ENCODE measurements at places on chromosomes 4 and X. TPM values are rescaled to one million over a fixed set of nuclear protein-coding genes. Genes with fewer than 3 reads are reported as not detected.

- H3K27me3 ChIP-seq, result no peaks in the 10 kb centered on the region
- H3K4me1 ChIP-seq, result no peaks in the 10 kb centered on the region
- H3K4me3 ChIP-seq, result no peak overlapping the region
- no peak overlapping the region for H3K27ac ChIP-seq
- peak; percentile 55 for DNase-seq
Observed at GRCh38 chr4:21134994-21135393, 434.7 kb downstream of the PACRGL start.

DNA sequence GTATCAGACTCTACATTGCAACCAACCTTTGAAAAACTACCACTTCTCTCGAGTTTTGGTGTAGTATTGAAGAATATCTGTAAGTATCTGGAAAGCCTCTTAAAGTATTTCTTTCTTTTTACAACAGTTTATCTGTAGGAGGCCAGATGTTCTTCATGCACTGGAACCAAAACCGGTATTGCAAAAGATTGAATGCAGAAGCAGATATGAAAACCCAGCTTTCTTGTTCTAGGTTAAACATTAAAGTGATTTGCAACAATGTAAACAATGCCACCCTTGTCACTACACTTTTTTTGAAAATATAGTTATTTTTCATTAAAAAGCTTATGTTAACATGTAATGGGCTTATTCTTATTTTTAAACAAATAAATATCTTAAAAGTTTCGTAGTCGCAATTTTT, 27.2 kb downstream of the PLS3 start:
- H3K4me1 ChIP-seq, result peaks cover 17% of the 10 kb centered on the region
- no peak overlapping the region for H3K27ac ChIP-seq
- no peak for DNase-seq
- H3K36me3 ChIP-seq, result peaks cover 6% of the 10 kb centered on the region
- no peaks in the 10 kb centered on the region for H3K27me3 ChIP-seq

DNA sequence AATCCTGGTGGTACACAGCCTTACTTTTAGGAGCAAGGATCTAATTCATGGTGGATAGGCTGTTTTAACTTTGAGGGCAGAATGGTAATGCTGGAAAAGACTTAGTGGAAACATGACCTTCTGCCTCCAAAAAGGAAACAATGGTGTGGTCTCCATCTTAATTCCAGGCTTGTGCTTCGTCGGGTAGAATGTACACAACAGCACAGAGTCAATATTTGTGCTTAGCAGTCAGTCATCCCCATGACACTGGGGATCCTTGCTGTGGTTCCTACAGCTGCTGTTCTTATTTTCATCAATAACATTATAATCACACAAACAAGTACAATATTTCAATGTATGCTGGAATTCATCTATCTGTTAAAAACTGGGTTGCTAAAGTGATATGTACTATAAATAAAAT, 104.4 kb downstream of the HHIP start:
- DNase-seq, result no peak
- H3K27me3 ChIP-seq, result no peaks in the 10 kb centered on the region
- peaks cover 8% of the 10 kb centered on the region for H3K4me1 ChIP-seq
- H3K36me3 ChIP-seq, result peaks cover 17% of the 10 kb centered on the region
- H3K27ac ChIP-seq, result no peak overlapping the region

GRCh38 chrX:52821079-52821760, 10.1 kb downstream of the XAGE5 start:
- no peak for DNase-seq
- no peaks in the 10 kb centered on the region for H3K27me3 ChIP-seq
- no peak overlapping the region for H3K27ac ChIP-seq
- no peaks in the 10 kb centered on the region for H3K4me1 ChIP-seq

GRCh38 chr4:23789762-23790161, 100.1 kb downstream of the PPARGC1A start:
- H3K4me1 ChIP-seq, result no peaks in the 10 kb centered on the region
- no peaks in the 10 kb centered on the region for H3K27me3 ChIP-seq
- H3K36me3 ChIP-seq, result no peaks in the 10 kb centered on the region

- no peaks in the 10 kb centered on the region for H3K36me3 ChIP-seq
- H3K27ac ChIP-seq, result no peak overlapping the region
- no peak for DNase-seq
- no peaks in the 10 kb centered on the region for H3K27me3 ChIP-seq
- H3K4me1 ChIP-seq, result no peaks in the 10 kb centered on the region
- H3K4me3 ChIP-seq, result no peak overlapping the region
Observed at GRCh38 chr4:9765091-9765490, 16.3 kb upstream of the DRD5 start.

- H3K27me3 ChIP-seq, result no peaks in the 10 kb centered on the region
- H3K36me3 ChIP-seq, result no peaks in the 10 kb centered on the region
- H3K27ac ChIP-seq, result no peak overlapping the region
- H3K4me1 ChIP-seq, result no peaks in the 10 kb centered on the region
Observed at GRCh38 chrX:15468036-15468435, 25.1 kb downstream of the PIR start.

DNA sequence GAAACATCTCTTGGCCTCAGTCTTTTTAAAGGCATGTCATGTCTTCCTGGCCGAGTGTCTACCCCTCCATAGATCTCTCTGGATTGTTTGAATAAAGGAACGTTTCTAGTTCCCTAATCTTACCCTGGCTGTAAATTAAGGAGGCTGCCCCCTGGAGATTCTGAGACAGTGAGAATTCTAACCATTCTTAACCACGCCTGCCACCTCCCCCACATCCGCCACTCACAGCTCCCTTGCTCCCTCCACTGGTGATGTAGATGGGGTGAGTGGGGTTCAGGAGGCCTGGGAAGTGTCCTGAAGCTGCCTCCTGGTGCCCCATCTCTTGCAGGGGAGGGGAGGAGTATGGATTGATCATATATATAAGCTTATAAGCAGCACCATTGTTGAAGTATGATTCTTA, 48.0 kb upstream of the TRIM2 start:
- H3K4me3 ChIP-seq, result no peak overlapping the region
- no peak overlapping the region for H3K27ac ChIP-seq
- H3K36me3 ChIP-seq, result no peaks in the 10 kb centered on the region
- no peaks in the 10 kb centered on the region for H3K27me3 ChIP-seq

DNA sequence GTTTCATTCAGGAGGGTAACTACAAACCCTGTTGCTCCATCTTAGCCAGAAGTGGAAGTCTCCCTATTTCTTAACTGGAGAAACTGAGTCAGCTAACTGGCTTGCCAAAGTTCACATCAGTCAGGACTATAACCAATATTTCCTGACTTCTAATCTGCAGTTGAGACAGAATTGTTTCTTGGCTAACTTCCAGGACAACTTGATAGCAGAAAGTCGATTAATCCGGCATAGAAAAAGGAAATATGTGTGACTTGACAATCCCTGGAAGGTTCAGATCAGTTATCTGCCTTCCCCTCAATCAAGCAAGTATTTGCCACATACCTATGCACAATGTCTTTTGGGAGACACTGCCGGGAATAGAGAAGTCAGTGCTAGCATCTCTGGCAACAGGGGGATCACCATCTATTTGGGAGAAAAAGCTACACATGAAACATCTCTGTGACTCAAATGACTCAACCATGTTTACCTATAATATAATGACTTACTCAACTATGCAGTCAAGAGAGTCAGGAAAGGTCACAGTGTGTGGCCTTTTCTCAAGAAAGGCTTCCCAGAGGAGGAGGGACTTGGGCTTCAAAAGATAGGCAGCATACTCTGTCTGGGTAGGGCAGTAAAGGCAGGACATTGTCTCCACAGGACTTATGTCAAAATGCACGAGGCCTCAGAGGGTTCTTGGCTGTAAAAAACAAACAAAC, 12.4 kb upstream of the LONRF3 start:
- no peaks in the 10 kb centered on the region for H3K4me1 ChIP-seq
- H3K4me3 ChIP-seq, result no peak overlapping the region
- DNase-seq, result no peak
- no peaks in the 10 kb centered on the region for H3K27me3 ChIP-seq
- H3K36me3 ChIP-seq, result no peaks in the 10 kb centered on the region
- no peak overlapping the region for H3K27ac ChIP-seq

DNA sequence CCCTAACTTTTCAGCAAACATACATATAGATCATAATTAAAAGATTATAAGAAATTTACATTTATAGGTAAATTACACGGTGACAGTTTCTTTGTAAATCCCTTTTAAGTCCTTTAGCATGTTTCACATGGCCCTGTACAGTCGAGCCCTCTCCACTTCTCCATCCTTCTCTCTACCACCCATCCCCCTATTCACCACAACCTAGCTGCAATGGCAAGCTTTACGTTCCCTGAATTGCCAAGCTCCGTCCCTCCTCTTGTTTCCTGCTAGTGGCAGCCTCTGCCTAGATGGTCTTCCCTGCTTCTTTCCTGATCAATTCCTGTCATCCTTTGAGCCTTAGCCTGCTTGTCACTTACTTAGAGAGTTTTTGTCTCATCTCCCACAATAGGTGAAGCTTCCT, 116.2 kb downstream of the TMA16 start:
- H3K27me3 ChIP-seq, result no peaks in the 10 kb centered on the region
- no peak overlapping the region for H3K27ac ChIP-seq
- no peaks in the 10 kb centered on the region for H3K4me1 ChIP-seq
- DNase-seq, result no peak
- H3K36me3 ChIP-seq, result no peaks in the 10 kb centered on the region

DNA sequence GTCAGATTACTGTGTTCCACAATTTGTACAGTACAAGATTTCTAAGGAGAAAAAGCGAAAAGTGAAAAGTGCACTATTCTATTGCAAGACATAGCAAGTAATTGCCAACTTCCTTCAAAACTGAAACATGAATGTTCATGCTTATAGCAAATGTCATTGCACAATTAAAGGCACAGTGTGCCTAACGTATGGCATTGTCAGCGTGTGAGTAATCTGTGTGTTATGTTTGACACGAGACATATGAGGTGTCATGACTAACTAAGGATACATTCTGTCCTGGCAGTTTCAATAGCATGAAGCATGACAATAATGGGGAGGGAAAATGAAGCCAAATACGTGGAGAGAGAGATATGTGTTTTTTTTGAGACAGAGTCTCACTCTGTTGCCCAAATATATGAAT, 33.6 kb upstream of the TBC1D9 start:
- H3K27ac ChIP-seq, result no peak overlapping the region
- DNase-seq, result no peak
- no peak overlapping the region for H3K4me3 ChIP-seq
- H3K4me1 ChIP-seq, result no peaks in the 10 kb centered on the region

DNA sequence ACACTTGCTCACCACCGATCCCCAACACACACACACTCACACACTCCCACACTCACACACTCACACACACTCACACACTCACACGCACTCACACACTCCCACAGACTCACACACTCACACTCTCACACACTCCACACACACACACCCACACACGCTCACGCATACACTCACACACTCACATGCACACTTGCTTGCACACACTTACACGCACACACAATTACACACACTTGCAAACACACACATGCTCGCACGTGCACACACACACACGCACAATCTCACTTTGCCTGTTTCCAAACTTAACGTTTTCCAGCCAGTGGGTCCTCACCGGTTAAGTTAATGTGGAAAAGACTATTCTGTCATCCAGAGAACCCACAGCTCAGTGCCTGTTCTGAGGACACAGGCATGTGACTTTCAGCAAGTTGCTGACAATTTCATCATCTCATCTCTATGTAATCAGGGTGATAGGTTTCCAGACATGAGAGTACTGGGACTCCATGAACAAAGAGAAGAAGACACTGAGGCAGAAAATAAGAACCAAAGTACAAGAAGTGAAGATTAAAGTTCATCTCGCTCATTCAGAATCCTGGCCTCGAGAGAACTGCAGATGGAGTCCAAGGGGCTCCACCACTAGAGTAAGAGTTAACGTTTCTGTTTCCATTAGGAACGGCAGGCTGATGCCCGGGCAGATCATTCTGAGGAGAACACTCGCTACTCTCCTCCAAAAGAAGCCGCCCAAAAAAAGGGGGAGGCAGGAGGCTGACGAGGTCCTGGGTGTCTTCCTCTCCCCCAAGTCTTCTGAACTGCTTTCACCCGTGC, 153.2 kb upstream of the FRG1 start:
- H3K4me1 ChIP-seq, result no peaks in the 10 kb centered on the region
- H3K4me3 ChIP-seq, result no peak overlapping the region
- DNase-seq, result no peak

- H3K4me1 ChIP-seq, result peaks cover 3% of the 10 kb centered on the region
- H3K27ac ChIP-seq, result no peak overlapping the region
- peak; percentile 79 for DNase-seq
- H3K4me3 ChIP-seq, result no peak overlapping the region
Observed at GRCh38 chrX:48917139-48918001, 1.5 kb downstream of the PIM2 start.

DNA sequence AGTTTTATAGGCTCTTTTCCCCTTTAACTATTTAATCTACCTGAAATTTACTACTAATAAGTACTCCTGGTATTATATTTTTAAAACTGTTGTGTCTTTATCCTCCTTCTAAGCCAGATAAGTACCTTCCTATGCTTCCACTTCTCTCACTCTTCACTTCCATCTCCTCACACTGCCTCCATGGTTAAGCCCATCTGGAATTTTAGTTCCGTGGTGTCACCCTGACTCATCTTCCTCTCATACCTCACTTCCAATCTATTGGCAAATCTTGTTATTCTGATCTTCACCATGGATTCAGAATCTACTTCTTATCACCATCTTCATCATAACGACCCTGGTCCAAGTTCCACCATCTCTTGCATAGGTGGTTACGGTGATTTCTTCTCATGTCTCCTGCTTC, 32.7 kb upstream of the DAPP1 start:
- DNase-seq, result no peak
- H3K27me3 ChIP-seq, result no peaks in the 10 kb centered on the region
- no peak overlapping the region for H3K4me3 ChIP-seq
- H3K36me3 ChIP-seq, result no peaks in the 10 kb centered on the region
- no peak overlapping the region for H3K27ac ChIP-seq

DNA sequence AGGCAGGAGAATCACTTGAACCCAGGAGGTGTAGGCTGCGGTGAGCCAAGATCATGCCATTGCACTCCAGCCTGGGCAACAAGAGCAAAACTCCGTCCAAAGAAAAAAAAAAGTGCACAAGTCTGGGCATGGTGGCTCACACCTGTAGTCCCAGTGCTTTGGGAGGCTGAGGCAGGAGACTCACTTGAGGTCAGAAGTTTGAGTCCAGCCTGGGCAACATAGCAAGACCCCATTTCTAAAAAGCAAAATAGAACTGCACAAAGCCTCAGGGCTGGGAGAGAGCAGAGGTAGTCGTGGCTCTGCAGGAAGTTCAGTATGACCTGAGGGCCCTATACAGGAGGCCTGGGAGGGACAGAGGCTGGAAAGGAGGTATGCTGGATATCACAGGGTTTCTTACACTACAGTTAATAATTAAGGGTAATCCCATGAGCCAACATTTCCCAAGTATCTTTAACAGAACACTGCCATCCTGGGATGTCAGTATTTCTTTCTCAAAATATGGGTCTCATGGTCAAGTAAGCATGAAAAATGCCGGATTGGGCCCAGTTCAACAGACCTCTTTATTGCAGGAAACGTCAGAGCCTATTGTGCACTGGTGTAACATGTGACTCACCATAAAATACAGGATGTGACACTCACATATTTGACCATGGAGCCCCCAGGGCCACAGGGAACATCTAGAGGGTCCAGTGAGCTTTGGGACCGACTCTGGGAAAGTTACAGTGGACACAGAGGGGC, 37.8 kb downstream of the ACSL1 start:
- peaks cover 7% of the 10 kb centered on the region for H3K4me1 ChIP-seq
- H3K27ac ChIP-seq, result no peak overlapping the region

Gene GABRG1
- not detected for total RNA-seq

Gene EPGN
- not detected for total RNA-seq

Gene DNAAF6
- not detected for total RNA-seq

Gene HSFX2
- not detected for total RNA-seq

Gene GAGE2A
- not detected for total RNA-seq

Gene EGF
- not detected for total RNA-seq

Gene FAM114A1
- total RNA-seq, result 53.3 TPM

Gene GPR119
- total RNA-seq, result not detected

Gene MAGEA2B
- 2.2 TPM for total RNA-seq

Gene HPGD
- total RNA-seq, result not detected

Gene CSAG3
- not detected for total RNA-seq

Data from SJCRH30 (cell line).